ENCODE measurements at places on chromosomes 7 and 10.

DNA sequence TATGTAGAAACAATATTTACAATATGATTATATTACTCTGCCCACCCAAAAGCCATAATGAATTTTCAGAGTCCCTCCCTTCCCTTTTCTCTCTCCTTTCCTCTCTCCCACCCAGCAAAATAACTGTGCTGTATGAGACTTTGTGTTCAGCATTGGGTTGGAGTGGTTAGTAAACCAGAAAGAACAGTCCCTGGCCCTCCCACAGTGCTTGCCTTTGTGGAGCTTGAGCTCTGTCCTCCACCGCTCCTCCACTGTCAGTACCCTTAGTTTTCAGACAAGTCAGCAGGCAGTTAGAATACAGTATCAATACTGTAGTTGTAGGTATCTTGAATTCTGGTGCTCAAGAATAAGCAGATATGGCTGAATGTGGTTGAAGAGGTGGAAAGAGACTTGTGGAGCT lies 92.7 kb downstream of the CDK14 start:
- no peak for DNase-seq

DNA sequence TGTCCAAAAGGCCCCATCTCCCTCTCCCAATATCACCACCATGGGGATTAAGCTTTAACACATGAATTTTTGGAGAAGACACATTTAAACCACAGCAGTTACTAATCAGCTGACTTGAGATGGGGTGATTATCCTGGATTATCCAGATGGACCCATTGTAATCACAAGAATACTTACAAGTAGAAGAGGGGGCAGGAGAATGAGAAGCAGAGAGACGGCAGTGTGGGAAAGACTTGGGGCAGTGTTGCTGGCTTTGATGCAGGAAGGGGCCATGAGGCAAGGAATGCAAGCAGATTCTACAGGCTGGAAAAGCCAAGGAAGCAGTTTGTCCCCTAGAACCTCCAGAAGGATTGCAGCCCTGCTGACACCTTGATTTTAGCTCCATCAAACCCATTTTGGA lies 30.7 kb upstream of the INMT start:
- no peak for DNase-seq

DNA sequence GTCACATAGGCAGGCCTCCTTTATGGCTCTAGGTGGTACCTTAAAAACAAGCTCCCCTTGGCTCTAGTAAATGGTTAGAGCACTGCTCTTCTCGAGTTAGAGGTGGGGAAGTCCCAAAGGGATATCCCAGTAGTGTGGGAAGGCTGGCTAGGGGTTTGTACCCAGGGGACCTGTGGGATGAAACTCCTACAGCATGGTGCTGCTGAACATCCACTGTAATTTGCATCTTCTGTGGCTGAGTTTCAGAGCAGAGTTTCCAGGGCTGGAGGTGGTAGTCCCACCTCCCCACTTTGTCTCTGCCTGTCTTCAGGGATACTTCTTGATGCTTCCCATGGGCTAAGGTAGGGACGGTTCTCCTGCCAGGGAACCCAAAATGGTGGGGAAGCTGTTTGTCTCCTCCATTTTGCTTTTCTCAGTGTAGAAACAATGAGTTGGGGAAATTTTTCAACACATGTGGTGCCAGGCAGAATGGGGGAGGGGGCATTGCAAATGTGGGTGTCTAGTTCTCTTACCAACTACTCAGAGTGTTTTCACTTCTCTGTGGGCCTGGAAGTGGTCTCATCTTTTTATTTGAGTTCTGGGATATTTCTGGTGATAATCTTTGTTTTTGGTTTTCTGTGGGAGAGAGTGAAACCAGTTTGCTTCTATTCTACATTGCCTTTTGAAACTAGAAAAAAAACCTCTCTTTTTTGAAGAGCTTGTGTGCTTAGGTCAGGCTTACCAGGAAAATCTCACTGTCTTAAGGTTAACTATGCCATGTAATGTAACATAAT lies 36.3 kb downstream of the SCART1 start:
- DNase-seq = no peak

DNA sequence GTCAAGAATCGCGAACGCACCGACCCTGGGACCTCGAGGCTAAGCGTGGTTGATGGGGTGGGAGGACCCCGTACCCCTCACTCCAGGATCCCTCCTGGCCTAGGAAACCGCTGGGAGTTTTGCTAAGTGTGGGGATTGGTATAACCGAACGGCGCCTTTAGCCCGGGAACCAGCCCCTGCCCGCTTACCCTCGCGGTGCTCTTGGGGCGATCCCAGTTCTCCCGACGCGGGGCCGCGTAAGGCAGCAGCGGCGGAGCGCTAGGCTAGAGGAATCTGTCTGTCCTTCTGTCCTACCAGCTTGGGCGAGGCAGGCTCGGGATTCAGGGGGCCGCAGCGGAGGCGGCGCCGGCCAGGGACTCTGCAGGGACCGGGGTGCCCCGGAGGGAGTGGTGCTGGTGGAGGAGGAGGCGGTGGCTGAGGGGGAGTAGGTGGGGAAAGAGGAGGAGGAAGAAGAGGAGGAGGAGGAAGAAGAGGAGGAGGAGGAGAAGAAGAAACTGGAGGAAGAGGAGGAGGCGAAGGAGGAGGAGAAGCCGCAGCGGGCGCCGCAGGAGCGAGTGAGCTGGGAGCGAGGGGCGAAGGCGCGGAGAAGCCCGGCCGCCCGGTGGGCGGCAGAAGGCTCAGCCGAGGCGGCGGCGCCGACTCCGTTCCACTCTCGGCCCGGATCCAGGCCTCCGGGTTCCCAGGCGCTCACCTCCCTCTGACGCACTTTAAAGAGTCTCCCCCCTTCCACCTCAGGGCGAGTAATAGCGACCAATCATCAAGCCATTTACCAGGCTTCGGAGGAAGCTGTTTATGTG lies 439 bp upstream of the EMX2 start:
- no peak for DNase-seq

- no peak for DNase-seq
These were observed 91.6 kb upstream of the ODAD2 start for GRCh38 chr10:28090506-28090905.

Measured in naive thymus-derived CD8-positive, alpha-beta T cell (primary cell).